ENCODE measurements at places on chromosomes 13 and 19.

DNA sequence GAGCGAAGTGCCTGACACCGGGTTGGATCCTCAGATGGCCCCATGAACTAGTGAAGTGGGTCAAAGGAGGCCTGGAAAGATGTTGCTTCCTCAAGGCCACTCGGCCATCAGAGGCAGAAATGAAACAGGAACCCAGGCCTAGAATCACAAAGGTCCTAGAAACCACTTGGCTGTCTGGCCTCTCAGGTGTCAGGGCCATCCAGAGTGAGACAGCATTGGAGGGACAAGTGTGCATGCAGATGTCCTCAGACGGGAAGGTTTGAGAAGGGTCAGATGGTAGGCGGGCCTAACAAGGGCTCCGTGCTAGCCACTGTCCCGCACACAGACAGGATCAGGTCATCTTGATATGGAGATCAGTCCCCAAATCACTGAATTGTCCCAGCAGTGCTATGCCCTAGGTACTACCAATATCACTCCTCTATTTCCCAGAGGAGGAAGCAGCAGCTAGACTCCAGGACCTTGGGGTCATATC lies 14.3 kb downstream of the CCDC97 start:
- DNase-seq = no peak

GRCh38 chr13:78478183-78478582 lies 125.2 kb downstream of the POU4F1 start:
- DNase-seq = no peak

DNA sequence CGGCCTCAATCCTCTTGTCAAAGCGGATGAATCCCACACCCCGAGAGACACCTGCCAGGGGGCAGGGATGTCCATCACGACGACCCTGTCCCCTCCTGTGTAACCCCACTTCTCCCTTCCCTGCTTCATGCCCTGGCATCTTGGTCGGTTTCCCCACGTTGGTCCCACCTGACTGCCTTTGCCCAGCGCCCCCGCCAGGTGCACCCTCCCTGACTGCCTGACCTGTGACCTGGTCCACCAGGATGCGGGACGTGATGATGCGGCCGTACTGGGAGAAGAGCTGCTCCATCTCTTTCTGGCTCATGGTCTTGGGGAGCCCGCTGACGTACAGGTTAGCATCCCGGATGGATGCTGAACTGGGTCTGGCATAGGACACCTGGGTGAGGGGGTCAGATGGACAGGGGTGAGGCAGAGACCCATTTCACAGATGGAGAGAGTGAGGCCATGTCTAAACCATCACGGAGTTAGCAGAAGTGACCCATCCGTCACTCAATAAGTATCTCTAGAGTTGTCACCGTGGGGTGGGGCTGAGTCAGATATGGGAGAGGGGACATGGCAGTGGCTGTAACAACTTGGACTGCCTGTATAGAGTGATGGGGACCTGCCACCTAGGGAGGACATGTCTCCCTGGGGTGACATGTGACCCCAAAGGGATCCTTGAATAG lies 22.5 kb downstream of the ELAVL3 start:
- DNase-seq = no peak

DNA sequence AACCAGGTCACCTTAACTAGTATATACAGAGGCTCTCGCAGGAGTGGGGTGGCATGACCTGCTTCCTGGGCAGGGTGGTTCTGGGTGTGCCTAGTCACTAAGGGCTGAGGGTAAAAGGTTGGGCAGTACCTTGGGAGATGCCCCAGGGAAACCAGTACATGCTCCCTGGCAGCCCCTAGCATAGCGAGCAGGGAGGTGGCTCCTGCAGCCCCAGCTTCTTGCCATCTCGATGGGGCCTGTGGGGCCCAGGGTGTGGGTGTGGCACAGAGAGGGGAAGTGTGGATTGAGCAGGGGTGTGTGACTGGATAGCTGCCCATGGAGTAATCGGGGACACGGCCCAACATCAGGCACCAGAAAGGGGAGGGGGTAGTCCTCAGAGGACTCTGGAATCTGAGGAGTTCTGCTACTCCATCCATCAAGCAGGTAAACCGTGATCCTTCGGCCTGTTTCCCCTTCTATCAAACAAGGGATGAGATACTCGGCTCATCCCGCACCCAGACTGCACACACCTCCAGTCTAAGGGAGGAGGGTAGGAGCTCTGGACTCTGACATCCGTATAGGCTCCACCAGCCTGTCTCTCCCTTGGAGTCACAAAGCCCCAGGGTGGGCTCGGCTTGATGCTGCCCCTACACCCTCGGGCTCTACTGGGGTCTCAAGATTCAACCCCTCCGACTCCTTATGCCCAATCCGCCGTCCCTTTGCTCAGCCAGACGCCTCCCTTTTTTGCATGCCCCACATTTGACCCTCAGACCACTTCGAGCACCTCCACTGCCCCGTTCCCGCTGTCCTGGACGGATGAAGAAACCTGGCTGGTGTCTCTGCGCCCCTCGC lies 1.1 kb downstream of the ZBTB45 start:
- DNase-seq = no peak

GRCh38 chr13:50758796-50759195 lies 84.7 kb downstream of the DLEU7 start:
- no peak for DNase-seq

GRCh38 chr13:77832339-77833100 lies 86.1 kb downstream of the EDNRB start:
- no peak for DNase-seq

GRCh38 chr19:29837448-29837981 lies 25.7 kb downstream of the CCNE1 start:
- DNase-seq = no peak

DNA sequence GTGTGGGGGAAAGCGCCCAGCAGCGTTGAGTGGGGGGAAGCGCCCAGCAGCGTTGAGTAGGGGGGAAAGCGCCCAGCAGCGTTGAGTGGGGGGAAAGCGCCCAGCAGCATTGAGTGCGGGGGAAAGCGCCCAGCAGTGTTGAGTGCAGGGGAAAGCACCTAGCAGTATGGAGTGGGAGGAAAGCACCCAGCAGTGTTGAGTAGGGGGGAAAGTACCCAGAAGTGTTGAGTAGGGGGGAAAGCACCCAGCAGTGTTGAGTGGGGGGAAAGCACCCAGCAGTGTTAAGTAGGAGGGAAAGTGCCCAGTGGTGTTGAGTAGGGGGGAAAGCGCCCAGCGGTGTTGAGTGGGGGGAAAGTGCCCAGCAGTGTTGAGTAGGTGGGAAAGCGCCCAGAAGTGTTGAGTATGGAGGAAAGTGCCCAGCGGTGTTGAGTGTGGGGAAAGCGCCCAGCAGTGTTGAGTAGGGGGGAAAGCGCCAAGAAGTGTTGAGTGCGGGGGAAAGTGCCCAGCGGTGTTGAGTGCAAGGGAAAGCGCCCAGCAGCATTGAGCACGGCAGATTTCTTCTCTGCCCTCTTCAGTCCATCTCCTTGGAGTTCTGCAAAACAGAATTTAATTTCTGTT lies 138.4 kb downstream of the ATP11A start:
- no peak for DNase-seq

DNA sequence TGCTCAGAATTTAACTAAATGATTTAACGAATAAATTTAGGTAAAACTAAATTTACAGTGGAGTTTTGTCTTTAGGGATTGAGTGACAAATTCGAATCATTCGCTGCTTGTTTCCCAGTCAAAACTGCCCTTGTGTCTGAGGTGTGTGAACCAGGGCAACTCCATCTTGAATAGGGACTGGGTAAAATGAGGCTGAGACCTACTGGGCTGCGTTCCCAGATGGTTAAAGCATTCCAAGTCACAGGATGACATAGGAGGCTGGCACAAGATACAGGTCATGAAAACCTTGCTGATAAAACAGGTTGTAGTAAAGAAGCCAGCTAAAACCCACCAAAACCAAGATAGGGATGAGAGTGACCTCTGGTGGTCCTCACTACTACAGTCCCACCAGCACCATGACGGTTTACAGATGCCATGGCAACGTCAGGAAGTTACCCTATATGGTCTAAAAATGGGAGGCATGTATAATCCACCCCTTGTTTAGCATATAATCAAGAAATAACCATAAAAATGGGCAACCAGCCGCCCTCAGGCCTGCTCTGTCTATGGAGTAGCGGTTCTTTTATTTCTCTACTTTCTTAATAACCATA lies 10.2 kb upstream of the ANKRD10 start:
- no peak for DNase-seq

- DNase-seq = no peak
Observed at GRCh38 chr13:51255556-51255955, 33.4 kb downstream of the FAM124A start.

- no peak for DNase-seq
Observed at GRCh38 chr13:71115301-71115700, 751.7 kb downstream of the DACH1 start.

GRCh38 chr13:74092711-74093110 lies 41.5 kb downstream of the KLF12 start:
- DNase-seq = peak; percentile 24

- DNase-seq = no peak
Observed at GRCh38 chr19:16367261-16367683, 42.6 kb downstream of the KLF2 start.

DNA sequence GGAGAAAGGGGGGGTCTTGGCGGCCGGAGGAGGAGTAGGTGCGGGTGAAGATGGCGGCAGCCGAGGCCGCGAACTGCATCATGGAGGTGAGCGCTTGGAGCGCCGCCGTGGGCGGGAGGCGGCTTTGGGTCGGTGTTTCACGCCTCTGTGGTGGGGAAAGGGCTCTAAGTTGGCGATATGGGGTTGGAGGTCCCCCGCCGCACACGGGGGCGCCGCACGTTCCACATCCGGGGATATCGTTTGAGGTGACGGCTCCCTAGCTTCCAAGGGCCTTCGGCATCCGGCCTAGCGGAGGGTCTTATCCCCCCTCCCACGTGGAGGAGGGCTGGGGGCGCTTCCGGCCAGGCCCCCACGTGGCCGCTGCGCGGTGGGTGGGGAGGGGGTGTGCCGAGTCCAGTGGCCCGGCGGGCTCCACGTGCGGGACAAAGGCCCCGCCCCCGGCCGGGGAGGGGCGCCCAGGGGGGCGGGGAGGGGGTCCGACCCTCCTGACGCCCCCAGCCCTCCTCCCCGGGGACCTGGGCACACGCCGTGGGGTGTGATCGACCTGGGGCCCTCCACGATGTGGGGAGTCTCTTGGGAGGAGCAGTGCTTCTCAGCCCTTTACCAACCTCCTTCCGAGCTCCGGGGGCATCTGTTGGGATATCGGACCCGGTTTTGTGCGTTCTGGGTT lies at the start of gene PRMT1:
Gene PRMT1 (plus strand): TSS at position 41 of the 670 bp plus-strand sequence. CDS start 10 bp downstream, at position 51.
- DNase-seq = no peak

DNA sequence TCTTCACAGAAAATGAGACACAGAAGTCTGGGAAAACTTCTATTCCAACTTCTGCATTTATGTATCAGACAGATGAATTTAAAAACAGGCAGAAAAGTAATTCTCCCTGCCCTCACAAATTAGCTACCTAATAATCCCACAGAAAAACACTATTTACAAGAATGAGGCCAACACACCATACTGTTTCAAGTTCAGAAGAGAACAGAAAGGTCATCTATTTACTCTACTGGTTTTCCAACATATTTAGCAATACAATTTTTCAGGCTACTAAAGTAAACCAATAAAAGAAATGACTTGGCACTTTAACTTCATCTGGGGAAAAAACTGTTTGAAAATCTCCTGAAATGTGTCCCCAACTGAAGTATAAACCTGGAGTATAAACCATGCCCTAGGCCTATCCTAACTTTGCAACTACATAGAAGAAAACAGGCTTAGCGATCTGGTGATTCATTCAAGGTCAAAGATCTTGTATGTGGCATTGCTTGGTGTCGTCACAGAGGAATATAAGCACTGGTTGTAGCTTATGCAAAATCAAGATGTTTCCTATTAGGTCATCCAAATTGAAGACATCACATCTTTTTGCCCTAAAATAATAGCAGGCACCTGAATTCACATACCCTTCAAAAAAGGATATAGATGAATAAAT lies 20.1 kb upstream of the EBPL start:
- DNase-seq = no peak

DNA sequence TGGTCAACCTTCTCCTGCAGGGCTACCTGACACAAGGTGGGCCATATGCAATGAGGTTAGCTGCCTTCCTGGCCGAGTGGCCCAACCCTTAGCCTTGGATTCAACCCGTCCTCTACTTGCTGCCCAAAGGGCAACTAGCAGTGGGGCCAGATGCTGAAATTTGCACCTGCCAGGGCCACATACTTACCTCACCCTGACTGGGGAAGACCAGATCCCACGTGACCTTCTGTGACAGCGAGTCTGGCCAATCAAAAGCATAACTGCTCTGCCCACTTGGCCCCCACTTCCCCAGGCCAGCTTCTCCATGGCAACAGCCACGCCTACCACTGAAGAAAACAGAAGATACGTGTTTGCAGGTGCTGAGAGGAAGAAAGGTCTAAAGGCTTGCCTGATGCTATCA lies 10.9 kb downstream of the PEG3 start:
- no peak for DNase-seq

DNA sequence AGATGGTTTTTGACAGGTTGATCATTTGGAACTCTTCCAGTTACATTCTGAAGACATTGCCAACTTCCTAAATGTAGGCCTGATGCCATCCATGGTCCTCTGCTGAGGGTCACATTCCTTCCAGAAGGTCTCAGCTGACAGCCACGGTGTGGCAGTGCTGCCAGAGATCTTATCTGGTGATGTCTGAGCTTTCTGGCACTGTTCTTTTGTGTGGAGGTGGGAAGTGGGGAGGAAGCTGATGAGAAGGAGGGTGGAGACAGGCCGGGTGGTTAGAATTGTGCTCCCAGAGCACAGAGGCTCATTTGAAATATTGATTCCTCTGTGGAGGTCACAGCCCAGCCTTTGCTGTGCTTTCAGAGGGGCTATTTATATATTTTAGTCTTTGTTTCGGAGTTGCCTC lies 16.1 kb upstream of the MTIF3 start:
- no peak for DNase-seq

- DNase-seq = no peak
Observed at GRCh38 chr19:7426986-7427385, 61.8 kb downstream of the PEX11G start.

- no peak for DNase-seq
Observed at GRCh38 chr13:110808138-110808537, 94.6 kb downstream of the ING1 start.

GRCh38 chr13:21672287-21672680 lies 1.4 kb downstream of the FGF9 start:
- no peak for DNase-seq

DNA sequence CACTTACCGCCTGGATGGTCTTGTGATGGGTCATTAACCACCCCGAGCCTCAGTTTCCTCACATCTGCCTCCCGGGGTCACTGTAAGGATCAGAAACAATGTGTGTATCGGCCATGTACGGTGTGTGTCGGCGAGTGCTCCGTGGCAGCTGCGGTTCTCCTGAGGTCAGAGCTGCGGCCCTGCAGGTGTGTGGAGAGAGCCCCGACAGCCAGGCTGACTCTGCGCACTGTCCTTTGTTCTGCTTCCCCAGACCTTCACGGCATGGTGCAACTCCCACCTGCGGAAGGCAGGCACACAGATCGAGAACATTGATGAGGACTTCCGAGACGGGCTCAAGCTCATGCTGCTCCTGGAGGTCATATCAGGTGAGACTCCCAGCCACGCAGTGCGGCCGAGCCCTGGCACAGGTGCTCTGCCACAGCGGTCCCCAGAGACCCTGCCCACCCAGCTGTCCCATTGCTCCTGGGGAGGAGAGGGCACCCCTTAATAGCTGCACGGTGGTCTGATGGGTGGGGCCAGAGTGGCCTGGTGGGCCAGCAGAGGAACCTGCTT lies 43.8 kb downstream of the CAPN12 start:
- DNase-seq = no peak

- no peak for DNase-seq
Observed at GRCh38 chr19:38834590-38834989, 3.0 kb upstream of the ECH1 start.

- no peak for DNase-seq
Observed at GRCh38 chr19:51808333-51808986, 13.5 kb downstream of the FPR3 start.
